ENCODE measurements at places on chromosomes 7 and 10.

- no peak for DNase-seq
Observed at GRCh38 chr7:134515569-134516468, 11.5 kb upstream of the AKR1B10 start.

DNA sequence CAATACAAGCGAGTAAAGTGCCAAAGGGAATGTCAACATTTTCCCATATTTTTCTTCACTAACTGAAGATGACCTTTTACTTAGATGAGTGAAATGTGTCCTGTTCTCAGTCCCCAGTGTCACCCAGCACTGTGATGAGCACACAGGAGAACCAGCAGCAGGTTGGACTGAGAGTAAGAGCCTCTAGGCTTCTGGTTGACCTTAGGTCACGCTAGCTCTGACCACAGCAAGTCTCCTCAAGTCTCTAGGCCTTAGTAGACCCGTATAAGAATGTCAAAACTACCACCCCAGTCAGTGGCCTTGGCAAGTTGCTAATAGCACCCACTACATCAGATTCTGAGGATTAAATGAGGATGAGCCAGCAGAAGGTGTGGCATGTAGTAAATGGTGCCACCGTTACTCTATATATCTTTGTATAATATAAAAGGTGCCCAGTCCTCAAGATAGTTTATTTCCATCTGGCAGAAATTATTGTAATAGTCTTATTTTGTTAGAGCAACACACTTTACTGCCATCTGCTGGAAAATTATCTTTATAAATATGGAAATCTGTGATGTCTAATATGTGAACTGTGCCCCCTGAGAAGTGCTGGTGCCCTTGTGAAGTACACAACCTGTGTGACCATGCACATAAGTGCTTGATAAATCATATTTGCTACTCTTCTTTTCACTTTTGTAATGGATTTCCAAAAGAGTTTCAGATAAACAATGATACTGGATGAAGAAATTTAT lies 75.7 kb downstream of the SPAG6 start:
- no peak for DNase-seq

DNA sequence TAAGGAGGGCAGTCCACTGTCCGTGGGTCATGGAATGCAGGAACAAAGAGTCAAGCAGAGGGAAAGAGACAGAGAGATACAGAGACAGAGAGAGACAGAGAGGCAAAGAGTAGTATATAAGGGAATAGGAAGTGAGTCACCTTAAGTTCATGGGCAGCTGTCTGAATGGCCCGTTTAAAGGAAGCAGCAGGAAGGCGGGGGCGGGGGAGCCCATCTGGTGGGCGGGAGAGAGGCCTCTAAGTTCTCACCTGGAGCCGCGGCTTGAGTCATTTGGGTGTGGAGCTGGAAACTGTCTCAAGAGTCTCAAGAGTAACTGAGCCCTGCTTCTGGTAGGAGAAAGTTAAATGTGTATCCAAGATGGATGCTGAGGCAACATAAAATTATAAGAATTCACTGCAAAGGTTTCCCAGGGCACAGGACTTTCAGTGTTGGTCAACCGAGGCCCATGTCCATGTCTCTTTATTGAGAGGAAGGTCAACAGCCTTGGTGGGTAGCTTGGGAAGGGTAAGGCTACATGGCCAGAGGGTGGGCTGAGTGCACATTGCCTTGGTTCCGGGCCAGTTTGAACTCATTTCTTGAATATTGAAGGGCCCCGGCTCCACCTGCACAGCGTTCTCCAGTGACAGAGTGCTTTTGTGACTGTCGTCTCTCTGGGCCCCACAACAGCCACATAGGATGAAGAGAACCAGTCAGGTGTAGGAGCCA lies 85.5 kb upstream of the CACUL1 start:
- no peak for DNase-seq

- DNase-seq = peak; percentile 97
Observed at GRCh38 chr10:93445097-93445960, 36.8 kb downstream of the MYOF start.

- no peak for DNase-seq
Observed at GRCh38 chr7:30804078-30804661, 33.0 kb downstream of the MINDY4 start.

DNA sequence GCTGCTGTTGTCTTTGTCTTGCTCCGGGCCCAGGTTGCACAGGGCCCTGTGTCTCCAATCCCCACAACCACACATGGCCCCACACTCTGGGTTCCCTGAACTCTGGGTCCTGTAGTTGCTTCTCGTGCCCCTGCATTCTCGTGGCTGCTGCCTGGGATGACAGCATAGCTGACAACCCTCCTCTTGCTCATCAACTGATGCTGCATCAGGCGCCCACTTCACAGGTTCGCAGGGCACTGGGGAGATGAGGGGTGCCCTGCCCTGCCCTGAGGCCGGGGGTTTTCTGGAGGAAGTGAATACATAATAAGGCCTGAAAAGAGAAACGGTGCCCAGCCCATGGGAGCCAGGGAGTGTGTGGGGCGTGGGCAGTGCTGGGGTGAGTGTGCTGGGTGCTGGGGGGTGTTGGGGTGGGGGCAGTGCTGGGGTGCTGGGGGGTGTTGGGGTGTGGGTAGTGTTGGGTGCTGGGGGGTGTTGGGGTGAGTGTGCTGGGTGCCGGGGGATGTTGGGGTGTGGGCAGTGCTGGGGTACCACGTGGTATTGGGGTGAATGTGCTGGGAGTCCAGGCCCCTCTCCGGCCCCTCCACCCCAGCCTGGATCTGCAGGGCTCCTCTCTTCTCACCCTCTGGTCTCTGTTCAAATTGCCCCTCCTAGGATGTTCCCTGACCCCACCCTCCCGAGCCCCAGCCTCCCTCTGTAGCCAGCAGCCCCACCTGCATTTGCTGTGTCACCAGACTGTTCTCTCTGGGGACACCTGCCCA lies 2.0 kb upstream of the MTG1 start:
- no peak for DNase-seq

- DNase-seq = peak; percentile 6
Observed at GRCh38 chr10:64271983-64272382, 750.8 kb downstream of the REEP3 start.

GRCh38 chr10:99507265-99507664 lies 25.5 kb upstream of the NKX2-3 start:
- DNase-seq = no peak

GRCh38 chr10:114337510-114338462 lies 66.5 kb downstream of the AFAP1L2 start:
- DNase-seq = peak; percentile 54

DNA sequence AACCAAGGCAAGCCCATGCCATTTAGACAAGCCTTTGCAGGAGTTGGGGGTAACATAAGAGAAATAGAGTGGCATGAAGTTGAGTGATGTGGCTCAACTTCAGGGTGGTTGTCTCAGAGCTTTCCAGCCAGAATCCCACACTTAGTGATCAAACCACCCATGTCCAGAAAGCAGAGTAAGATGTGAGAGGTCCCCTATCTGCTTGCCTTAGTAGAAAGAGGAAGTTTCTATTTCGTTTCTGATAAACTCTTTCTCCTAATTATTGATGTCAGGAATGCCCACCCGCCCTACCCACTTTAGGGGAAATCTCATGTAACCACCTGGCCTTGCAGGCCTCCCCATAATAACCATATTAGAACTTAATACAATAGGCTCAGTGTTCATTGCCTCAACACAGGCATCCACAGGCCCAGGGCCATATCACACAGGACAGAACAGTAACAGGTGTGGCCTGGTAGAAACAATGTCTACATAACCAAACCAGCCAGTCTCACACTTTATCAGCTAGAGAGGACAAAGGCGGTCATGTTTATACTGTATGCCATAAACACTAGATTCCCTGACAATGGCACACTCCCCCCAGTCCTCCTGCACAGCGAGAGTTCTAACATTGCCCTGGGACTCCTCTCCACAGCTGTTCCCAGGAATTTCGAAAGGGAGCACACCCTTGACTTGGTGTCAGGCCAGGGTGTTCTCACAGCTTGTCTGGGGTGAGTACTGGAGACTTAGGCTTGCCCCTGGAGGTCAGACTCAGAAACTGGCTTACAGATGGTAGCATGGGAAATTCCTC lies 364.4 kb downstream of the CXCL12 start:
- DNase-seq = no peak

DNA sequence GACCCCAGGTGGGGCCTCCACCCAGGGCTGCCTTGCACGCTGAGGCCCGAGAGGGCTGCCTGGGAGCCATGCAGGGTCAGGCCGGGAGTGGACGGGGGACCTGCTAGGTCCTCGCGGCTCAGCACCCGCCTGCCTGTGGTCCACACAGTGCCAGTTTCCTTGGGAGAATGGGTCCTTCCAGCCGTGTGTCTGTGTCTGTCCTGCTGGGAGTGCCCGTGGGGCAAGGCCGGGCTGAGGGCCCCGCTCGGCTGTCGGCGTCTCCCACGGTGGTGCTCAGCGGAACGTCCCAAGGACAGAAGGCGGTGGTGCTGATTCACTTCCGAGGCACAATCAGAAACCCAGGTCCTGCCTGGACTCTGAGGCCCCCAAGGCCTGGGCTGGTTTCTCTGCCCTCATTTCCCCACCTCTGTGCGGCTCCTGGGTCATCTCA lies 23.2 kb upstream of the GTPBP4 start:
- no peak for DNase-seq

DNA sequence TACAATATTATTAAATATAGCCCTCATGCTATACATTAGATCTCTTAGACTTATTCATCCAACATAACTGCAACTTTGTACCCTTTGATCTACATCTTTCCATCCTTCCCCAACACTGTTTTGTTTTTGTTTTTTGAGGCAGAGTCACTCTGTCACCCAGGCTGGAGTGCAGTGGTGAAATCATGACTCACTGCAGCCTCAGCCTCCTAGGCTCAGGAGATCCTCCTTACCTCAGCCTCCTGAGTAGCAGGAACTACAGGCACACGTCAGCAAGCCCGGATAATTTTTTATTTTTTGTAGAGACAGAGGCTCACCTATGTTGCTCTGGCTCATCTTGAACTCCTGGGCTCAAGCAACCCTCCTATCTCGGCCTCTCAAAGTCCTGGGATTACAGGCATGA lies 53.3 kb downstream of the NT5C2 start:
- DNase-seq = no peak

- no peak for DNase-seq
Observed at GRCh38 chr10:109282510-109282909, 640.8 kb downstream of the XPNPEP1 start.

GRCh38 chr7:157464111-157464970 lies 127.5 kb downstream of the DNAJB6 start:
- peak; percentile 65 for DNase-seq

- peak; percentile 69 for DNase-seq
Observed at GRCh38 chr7:149753375-149754233, 19.8 kb downstream of the ZNF467 start.

DNA sequence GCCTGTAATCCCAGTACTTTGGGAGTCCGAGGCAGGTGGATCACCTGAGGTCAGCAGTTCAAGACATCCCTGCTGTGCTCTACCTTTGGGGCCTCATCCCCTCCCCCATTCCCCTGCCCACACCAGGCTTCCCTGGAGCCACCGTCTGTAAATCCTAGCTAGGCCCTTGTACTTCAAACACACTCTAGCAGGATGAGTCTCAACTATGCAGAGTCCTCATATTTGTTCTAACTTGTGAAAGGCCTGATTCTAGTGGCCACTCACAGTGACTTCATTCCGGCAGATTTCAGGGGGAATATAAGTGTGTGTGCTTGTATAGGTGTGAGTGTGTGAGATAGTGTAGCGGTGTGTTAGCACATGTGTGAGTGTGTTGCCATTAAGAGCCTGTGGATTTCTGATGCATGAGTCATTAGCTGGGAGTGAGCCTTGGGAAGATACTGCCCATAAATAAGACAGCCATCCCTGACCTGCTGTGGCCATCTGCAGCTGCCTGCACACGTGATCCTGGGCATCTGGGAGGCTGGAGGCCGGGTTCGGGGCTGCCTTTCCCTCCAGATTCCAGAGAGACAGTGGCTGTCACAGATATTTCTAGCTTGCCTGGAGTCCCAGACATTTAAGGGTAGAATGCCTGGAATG lies 1.7 kb upstream of the NEURL1 start:
- DNase-seq = peak; percentile 23

- no peak for DNase-seq
Observed at GRCh38 chr10:7354330-7355047, 56.3 kb downstream of the SFMBT2 start.

- DNase-seq = no peak
Observed at GRCh38 chr10:23417254-23417653, 21.6 kb upstream of the OTUD1 start.

DNA sequence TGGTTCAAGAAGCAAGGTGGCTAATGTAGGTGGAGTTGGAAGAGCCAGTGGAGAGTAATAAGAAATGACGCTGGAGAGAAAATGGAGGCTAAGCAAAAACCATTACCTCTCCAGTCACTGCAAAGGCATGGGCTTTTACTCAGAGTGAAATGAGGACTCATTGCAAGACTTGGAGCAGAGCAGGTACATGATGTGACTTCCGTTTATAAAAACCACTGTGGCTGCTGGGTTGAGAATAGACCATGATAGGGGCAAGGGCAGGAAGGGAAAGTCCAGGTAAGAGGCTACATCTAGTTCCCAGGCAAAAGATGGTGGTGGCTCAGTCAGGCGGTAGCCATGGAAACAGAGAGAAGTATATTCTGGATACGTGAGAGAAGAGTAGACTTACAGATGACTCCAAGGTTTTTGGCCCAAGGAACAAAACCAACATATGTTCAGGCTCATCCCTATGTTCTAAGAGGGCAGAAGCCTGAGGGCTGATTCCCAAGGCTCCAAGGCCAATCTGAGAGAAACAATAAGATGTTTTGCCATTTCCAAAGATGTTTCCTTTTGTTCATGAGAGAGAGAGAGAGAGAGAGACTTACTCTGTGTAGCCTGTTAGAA lies 21.5 kb upstream of the PDE1C start:
- DNase-seq = no peak

DNA sequence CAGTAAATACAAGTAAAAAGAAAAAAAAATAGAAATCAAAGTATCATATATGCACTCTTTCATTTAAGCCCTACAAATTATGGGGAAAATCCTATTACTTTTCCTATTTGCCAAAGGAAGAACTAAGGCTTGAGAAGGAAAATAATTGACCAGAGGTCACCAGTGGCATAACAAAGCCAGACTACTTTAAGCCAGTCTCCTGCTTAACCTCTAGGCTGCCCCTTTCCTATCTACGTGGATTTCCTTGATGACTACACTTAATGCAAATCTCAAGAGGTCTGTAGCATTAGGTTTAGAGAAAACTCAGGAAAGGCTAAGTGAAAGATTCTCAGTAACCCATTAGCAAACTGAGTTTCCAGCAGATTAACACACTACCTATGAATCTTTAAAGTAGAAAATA lies 49.8 kb downstream of the TPK1 start:
- DNase-seq = peak; percentile 11

GRCh38 chr10:48461623-48462481 lies 143.0 kb downstream of the ARHGAP22 start:
- no peak for DNase-seq

DNA sequence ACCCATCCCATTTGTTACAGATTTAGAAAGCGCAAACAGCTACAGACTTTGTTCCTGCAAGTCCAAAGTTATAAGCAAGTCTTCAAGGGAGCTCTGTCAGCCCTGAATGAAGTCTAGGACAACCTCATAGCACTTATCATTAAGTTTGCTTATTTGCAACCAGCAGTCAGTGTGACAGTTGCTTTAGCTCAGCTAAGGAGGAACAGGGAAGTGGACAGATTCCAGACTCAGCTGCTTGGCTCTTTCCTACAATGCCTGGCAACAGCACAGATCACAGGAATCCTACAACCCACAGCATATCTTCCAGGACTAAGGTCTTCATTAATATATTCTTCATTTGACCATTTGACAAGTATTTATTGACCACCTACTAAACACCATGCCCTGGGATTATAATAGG lies 17.4 kb upstream of the KIF5B start:
- DNase-seq = no peak

- DNase-seq = no peak
Observed at GRCh38 chr10:17233286-17233991, 5.4 kb downstream of the VIM start.
